ENCODE measurements at places on chromosomes 6 and 20.
A peak's percentile ranks its signal among the peaks of the same experiment; 100 is the strongest.

- no peak for DNase-seq
Observed at GRCh38 chr20:46558511-46558959, 8.1 kb upstream of the OCSTAMP start.

DNA sequence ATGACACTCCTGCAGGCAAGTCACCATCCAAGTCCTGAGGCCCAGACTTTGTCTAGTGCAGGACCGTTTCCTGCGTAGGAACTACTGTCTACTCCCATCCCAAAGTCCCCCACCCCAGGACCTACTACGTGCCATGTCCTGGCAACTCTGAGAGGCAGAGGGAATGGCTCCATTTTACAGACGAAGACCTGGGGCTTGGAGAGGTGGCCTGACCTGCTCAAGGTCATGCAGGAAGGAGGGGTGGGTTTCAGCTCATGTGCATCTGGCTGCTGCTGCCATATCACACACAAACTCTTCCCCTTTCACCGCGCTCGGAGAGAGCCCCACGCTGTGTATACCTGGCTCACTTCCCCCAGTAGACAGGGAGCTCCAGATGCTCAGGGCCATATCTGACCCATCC is 1.2 kb upstream of the NOL4L start:
- DNase-seq, result no peak

DNA sequence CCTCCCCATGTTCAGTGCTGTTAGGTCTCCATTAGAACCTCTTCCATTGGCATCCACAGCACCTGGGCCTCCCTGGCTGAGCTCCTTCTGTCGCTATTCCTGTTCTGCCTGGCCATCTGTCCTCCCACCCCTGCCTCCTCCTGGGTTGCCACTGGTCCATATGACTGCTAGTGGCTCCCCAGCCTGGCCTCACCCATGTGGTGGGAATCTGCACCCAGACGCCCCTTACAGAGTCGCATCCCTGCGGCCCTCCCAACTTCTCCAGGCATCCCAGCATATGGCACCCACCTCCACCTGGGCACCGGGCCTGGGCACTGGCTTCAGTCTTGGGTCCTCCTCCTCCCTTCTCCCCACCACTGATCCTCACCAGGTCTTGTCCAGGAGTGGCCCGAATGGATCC is 7.7 kb downstream of the CDC25B start:
- no peak for DNase-seq

- no peak for DNase-seq
Observed at GRCh38 chr6:100614386-100614785, 149.7 kb upstream of the SIM1 start.

GRCh38 chr6:26575494-26575939 is 21.2 kb upstream of the ABT1 start:
- DNase-seq, result no peak

GRCh38 chr6:26234421-26235301 is 130.3 kb upstream of the BTN3A2 start:
- DNase-seq, result no peak

DNA sequence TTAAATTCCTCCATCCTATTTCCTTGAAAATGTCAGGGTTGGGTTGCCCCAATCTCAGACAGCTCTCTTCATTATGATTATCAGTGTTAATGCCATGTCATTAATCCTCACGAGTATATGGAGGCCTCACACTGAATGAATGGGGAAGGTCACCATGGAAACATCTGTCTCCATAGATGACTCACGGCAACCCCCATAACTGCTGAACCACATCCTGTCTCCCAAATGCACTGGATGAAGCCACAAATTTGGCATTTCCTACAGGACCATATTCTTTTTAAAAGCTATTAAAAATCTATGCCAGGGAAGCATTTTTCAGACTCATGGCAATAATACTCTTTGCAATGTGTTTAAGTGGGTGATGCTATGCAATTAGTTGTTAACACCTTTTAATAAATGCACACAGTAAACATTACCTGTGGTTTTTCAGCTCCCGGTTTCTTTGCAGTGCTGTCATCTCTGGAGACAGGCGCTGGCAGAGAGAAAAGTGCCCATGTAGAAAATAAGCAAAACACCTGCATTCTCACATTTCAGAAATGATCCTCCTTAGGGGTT is 80.1 kb upstream of the PTPRK start:
- DNase-seq, result no peak

- DNase-seq, result no peak
Observed at GRCh38 chr6:73176057-73176456, 49.2 kb downstream of the KHDC1L start.

DNA sequence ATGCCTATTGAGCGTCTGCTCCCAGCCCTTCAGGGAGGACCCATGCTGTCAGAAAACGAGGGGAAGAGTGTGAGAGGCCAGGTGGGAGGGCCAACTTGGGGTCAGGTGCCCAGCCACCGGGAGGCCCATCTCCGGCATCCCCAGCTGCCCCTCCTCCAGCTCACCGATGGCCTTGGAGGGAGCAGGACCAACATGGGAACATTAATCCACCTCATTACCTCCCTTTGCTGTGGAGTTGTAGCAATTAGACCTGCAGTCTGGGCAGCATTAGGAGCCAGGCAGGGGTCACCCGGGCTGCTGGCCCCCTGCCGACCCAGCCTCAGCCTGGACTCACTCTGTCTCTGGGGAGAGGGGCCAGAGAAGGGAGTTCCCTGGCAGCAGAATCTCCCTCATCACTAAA is 25.1 kb downstream of the DLGAP4 start:
- no peak for DNase-seq

- DNase-seq, result peak; percentile 67
Observed at GRCh38 chr6:36340618-36341454, 4.1 kb upstream of the BNIP5 start.

DNA sequence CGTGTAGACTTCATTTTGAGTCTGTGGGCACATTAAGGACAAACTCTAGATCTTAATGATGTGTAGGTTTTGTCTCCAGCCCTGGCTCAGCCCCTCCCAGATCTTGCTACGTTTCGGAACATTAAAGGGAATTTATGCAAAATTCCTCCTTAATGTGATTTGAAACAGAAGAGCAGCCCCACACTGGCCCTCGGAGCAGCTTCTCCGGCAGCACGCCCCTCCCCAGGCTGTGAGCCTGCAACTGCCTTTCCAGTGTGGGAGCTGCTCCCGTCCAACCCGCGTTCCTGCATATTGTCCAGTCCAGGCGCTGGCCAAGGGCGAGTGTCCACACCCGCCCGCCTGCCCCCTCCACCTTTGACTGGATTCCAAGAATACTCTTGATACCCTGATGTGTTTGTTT is 257.2 kb downstream of the TAF4 start:
- DNase-seq, result no peak

DNA sequence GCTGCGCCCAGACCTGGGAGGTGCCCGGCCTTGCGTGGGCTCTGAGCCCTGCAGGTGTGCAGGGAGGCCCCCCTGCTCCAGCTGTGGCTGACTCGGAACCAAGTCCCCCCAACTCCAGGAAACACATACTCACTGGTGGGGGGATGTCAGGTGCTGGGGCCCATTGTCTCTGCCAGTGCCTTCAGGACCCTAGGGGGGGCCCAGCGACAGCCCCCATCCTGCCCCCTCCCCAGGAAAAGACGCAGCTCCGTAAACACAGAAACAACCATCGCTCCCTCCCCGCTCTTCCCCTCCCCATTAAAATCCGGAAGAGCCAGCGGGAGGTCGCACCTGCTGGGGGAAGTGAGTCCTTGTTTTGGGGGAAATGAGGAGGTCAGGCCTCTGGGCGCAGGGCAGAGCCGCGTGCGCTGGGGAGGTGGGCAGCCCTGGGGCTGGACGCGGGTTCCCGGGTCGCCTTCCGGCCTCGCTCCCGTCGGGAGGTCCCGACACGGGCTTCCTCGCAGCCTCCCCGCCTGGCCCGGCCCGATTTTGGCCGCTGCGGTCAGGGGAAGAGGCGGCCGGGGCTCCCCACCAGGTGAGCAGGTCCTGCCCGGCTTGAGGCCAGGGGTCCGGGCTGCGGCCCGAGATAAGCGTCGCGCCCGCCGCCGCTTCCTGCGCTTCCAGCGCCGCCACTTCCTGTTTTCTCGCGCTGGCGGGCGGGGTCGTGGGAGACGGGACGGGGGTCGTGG is 6.2 kb downstream of the C20orf204 start:
- no peak for DNase-seq

GRCh38 chr6:5997420-5997987 is 9.2 kb downstream of the NRN1 start:
- no peak for DNase-seq

GRCh38 chr6:118768904-118769325 is 117.5 kb upstream of the CEP85L start:
- no peak for DNase-seq

GRCh38 chr6:167129159-167129558 is 6.3 kb downstream of the CCR6 start:
- no peak for DNase-seq

- DNase-seq, result no peak
Observed at GRCh38 chr6:6714118-6714897, 125.8 kb downstream of the LY86 start.

- DNase-seq, result no peak
Observed at GRCh38 chr6:4941782-4942672, 61.8 kb downstream of the RPP40 start.

- no peak for DNase-seq
Observed at GRCh38 chr20:36544134-36545018, 3.1 kb downstream of the MYL9 start.

DNA sequence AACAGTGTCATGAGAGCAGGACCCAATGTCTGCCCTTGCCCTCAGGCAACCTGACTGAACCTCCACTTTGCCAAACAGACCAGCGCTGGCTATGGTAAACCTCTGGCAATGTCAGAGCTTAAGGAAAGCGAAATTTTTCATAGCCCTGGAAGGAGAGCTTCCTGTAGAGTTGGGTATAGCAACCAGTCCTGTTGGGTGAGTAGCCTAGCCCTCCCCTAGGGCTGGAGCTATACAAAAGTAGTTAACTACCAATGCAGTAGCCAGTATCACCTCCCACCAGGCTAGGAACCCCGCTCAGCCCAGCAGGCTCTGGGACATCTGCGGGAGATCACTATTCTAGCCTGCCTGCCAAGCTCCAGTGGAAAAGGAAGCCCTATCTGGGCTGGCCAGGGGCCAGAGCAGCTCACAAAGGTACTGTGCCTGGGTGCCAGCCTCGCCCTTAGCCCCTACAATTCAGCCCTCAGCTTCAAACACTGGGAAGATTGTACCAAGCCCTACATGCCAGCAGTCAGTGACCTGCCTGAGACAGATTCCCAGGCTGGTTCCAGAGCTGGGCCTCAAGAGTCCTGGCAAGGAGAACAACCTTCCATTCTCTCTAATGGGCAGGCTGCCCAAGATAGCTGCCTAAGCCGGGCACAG is 7.9 kb downstream of the WFDC3 start:
- no peak for DNase-seq

GRCh38 chr6:163813979-163814493 is 399.5 kb downstream of the QKI start:
- DNase-seq, result no peak

GRCh38 chr6:137102050-137102848 is 57.5 kb upstream of the IL20RA start:
- DNase-seq, result no peak

DNA sequence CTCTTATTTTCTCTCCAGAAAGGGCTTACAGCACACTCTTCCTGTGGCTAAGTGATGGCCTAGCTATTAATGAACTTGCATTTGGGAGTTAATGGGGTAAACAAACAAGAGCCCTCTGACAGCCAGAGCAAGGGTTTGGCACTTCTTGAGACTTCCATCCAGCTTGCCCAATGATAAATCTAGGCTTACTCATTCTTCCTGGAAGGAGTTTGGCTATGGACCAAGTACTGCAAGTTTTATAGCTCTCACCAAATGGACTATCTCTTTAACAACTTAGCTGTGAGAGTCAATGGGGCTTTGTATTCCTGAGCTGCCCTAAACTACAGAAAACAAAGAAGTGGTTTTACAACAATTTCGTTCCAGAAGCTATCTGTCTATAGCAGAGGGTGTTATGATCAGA is 16.7 kb upstream of the PI3 start:
- DNase-seq, result no peak

DNA sequence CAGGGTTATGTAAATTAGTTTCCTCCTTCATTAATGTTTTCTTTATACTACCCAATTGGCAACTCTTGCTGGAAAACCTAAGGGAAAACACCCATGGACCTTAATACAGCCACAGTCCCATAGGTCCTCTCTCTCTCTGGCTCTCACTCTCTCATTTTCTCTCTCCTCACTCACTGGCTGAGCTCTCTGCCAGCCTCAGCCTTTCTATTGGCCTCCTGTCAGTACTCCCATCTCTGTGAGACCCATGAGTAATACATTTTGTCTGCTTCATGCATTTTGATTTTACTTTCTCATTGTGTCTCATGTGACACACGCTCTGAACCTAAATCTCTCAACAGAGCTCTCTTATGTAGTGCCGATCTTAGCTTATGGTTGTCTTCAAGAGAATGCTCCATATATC is 907.5 kb downstream of the C6orf118 start:
- DNase-seq, result no peak

DNA sequence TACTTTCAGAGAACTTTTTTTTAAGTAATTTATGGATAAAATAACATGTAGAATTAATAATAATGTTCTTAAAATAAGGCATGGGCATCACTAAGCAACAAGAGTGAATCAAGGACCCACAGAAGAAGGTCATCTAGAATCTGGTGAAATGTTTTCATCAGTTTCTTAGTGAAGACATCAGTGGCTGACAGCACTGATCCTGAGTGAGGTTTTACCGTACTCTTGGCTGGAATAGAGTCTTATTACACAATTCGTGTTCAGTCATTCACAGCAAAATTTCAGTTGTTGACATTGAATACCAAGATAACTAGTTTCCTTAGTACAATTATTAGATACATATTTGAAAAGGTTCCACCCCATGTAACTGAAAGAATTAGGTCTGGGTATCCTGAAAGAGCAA is 140.4 kb downstream of the C6orf58 start:
- no peak for DNase-seq

- no peak for DNase-seq
Observed at GRCh38 chr6:43804550-43805223, 34.7 kb downstream of the VEGFA start.

DNA sequence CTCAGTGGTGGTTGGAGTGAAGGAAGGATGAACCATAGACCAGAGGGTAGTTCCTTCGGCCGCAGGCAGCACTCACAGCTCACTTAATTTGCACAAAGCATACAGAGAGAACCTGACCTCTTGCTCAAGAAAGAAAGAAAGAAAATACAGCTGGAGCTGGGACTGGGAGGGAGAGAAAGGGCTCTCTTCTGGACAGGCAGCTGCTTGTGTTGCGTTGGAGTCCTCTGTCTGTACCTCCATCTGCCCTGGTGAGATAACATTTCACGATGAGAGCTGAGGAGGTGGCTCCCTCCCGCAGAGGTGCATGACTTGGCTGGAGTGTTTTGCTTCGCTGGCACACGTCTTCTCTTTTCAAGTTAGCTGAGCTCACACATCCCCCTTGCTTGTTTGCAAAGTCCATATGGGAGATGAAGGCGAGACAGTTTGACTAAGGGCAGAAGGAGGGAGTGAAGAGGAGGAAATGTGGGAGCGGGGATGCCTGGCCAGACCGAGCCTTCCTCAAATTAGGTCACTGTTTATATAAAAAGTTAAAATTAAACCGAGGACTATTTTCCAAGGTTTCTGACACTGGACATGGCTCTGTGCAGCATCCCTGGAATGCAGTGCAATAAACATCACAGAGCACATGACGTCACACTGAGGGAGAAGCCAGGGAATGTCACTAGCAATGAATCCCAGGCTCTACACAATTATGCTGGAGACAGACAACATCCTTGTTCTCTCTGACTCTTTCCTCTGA is 359.4 kb downstream of the CD83 start:
- DNase-seq, result no peak

Data from progenitor cell of endocrine pancreas (in vitro differentiated cells).